Stimulated activated CD4-positive, alpha-beta T cell treated with anti-CD3 and anti-CD28 coated beads, Interleukin-12 subunit alpha, Interleukin-12 subunit beta, amount 100 ng/mL, for 24 hours (primary cell): ENCODE measurements at places on chromosomes 6 and 20.

DNA sequence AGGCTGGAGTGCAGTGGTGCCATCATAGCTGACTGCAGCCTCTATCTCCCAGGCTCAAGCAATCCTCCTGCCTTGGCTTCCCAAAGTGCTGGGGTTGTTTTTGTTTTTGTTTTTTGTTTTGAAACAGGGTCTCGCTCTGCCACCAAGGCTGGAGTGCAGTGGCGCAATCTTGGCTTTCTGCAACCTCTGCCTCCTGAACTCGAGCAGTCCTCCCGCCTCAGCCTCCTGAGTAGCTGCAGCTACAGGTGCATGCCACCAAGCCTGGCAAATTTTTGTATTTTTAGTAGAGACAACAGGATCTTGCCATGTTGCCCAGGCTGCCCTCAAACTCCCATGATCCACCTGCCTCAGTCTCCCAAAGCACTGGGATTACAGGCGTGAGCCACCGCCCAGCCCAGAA lies 4.2 kb downstream of the C6orf132 start:
- DNase-seq: no peak

DNA sequence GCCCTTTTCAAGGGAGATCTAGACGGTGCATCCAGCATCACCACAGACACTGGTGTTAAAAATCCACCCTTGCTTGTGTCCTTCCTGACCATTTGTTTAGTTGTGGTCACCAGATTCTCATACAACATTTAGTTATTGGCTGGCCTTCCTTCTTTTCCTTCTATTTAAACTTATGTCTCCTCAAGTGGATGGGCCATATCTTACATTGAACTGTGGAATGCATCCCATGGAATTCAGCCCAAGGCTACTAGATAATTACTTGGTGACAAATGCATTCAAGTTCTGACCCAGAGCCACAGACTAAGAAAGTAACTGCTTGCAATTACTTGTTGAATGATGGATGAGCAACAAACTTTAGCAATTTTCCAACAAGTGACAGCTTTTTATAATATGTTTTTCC lies 198.9 kb upstream of the SSTR4 start:
- no peak for DNase-seq

GRCh38 chr20:38640521-38640920 lies 38.9 kb downstream of the ARHGAP40 start:
- DNase-seq: no peak

DNA sequence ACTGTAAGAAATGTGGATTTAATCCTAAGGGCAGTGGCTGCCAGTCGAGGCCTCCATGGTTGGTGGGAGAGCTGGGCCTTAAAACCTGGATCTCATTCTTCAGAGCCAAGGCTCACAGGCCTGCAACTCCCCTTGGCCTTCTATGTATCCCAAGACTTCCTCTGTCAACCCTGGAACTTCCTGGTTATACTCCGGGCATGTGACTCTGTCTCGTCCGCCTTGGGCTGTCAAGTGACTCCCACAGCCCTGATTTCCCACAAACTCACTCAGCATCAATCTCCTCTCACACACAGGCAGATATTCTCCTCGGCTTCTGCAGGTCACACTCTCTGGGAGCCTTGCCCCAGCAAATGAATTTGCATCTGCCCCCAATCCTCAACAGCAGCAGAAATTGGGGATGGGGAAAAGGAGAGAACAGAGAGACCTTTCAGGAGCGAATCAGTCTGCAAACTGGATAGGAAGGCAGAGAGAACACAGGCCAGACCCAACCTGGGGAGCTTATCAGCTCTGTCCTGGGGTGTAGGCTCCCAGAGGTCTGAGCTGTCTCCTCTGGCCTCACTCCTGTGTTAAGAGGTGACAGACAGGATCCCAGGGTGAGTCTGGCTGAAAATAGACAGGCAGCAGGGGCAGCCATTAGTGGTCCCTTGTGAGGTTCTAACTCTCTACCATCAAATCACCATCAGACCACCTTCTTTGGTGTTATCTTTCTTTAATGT lies 30.4 kb upstream of the PREX1 start:
- DNase-seq: no peak

DNA sequence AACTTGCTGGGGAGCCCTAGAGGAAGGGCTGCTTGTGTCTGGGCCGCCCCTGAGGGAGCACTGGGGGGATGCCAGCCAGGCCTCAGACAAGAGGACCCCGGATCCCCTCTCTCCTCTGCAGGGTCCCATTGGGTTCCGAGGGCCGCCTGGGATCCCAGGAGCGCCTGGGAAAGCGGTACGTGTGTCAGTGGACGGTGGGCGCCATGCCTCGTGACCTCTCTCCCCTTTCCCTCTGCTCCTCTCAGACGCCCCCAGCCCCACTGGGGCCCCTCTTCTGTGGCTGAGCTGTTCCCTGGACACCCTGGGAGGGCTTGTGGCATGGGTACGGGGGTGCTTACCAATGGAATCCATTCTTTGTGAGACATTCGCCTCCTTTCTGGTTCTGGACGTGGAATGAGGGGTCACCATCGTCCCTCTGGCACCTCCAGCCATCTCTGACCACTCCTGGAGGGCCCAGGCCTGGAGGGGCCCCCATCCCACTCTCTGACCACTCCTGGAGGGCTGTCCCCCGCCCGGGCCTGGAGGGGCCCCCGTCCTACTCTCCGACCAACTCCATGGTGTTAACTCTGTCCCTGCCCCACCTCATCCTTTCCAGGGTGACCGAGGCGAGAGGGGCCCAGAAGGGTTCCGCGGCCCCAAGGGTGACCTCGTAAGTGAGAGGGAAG lies 9.9 kb downstream of the COL9A3 start:
- DNase-seq: no peak

DNA sequence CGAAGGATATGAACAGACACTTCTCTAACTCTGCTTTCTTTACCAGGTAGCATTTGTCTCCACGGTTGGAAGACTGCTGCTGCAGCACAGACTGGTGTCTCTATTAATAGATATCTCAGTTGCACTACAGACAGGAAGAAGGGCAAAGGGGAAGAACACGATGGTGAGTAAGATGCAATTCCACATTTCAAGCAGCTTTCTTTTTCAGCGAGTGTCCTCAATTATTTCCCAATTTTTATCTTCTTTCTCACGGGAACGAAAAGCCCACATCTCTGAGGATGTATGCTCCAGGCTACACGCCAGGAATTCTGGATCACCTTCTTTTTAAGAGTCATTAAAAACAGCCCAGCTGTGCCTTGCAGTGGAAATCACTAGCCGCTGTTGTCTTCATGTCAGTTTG lies 311.6 kb upstream of the ECI2 start:
- no peak for DNase-seq

DNA sequence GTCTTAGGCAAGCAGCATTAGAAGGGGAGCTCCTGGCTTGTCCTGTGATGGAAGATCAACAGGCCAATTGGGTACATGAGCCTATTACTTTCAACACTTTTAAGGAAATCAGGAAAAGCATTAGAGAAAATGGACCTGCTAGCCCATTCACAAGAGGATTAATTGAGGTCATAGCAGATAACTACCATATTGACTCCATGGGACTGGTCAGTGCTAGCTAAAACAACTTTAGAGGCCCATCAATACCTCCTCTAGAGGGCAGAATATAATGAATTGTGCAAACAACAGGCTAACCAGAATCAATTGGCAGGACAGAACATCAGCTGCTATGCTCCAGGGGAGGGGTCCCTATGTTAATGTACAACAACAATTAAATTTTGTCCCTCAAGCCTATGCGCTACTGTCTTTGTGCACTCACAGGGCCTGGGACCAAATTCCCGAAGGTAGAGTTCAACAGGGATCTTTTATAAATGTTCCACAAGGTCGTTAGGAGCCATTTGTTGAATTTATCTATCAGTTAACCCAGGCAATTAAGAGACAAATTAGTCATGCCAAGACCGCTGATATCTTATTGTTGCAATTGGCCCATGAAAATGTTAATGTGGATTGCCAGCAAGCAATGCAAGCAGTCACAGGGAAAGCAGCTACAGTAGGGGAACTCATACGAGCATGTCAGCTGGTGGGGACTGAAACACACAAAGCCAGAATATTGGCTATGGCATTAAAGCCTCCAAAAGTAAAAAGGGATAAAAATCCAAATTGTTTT lies 106.6 kb upstream of the BTN3A2 start:
- no peak for DNase-seq

DNA sequence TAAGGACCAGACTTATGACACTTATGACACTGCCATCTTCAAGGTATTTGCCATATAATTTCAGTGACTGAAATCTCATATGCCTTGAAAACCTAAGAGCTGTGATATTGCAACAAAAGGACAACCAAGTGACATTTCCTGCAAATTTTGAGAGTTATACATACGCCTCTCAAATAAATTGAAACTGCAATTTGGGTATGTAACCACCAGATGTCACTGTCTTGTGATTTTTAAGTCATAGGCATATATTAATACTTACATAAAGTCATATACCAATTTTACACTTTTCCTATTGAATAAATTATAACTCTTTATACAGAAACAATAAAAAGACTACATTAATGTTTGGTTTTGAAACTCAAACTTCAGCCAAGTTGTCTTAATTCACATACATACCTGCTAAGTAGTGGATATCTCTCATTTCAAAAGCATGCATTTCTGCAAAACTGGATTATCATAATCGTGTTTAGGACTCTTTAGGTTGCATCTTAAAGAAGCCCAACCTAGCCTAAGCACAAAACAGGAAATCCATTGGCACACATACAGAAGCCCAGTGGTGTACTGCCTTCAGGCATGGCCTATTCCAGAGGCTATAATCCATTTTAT lies 180.2 kb downstream of the PACRG start:
- DNase-seq: no peak

- no peak for DNase-seq
These were observed 126.4 kb upstream of the VGLL2 start for GRCh38 chr6:117138920-117139319.

GRCh38 chr6:112113431-112113830 lies 26.0 kb downstream of the FAM229B start:
- no peak for DNase-seq

GRCh38 chr6:50264995-50265571 lies 215.4 kb upstream of the DEFB112 start:
- DNase-seq: no peak

GRCh38 chr6:142879076-142879475 lies 65.9 kb downstream of the HIVEP2 start:
- no peak for DNase-seq

- DNase-seq: no peak
These were observed 106.5 kb downstream of the LY86 start for GRCh38 chr6:6694825-6695624.

- no peak for DNase-seq
These were observed 93.5 kb downstream of the SPTLC3 start for GRCh38 chr20:13102237-13102636.

- no peak for DNase-seq
These were observed 1.4 kb upstream of the ENPP3 start for GRCh38 chr6:131635384-131636340.

- DNase-seq: no peak
These were observed 315.5 kb upstream of the ARID1B start for GRCh38 chr6:156461647-156462046.

DNA sequence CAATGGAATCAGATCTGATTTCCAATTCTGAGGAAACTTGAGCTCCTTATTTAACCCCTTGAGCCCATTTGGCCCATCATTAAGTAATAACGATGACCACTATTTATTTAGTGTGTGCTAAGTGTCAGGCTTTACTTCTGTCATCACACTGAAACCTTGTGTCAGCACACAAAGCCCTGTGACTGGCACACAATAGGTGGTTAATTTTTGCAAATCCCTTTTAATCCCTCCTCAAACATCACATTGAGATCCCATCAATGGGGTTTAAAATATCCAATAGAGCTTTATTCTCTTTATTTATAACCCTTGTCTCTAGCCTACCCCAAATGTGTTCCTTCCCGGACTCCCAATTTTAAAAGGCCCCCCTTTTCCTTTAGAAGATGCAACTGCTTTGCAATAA lies 656.8 kb upstream of the CHD6 start:
- no peak for DNase-seq

GRCh38 chr6:2793534-2794151 lies 28.4 kb downstream of the WRNIP1 start:
- DNase-seq: no peak

DNA sequence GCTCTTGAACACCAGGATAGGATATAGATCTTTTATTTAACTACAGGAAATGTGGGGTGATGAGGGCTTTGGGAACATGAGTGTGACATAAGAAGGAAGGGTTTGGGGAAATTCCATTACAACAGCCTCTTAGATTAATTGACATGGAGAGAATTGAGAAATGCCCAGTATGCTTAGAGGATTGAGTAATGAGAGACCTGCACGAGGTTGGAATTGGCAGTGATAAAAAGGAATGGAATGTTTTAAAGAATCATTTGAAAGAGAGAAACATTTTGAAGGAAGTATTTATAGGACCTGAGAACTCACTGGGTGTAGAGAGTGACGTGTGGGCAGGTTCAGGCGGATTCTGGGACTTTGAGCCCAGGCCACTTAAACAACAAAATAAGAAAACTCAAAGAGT lies 227.0 kb downstream of the BMP2 start:
- no peak for DNase-seq

GRCh38 chr20:63225082-63225454 lies 9.1 kb upstream of the YTHDF1 start:
- DNase-seq: no peak

DNA sequence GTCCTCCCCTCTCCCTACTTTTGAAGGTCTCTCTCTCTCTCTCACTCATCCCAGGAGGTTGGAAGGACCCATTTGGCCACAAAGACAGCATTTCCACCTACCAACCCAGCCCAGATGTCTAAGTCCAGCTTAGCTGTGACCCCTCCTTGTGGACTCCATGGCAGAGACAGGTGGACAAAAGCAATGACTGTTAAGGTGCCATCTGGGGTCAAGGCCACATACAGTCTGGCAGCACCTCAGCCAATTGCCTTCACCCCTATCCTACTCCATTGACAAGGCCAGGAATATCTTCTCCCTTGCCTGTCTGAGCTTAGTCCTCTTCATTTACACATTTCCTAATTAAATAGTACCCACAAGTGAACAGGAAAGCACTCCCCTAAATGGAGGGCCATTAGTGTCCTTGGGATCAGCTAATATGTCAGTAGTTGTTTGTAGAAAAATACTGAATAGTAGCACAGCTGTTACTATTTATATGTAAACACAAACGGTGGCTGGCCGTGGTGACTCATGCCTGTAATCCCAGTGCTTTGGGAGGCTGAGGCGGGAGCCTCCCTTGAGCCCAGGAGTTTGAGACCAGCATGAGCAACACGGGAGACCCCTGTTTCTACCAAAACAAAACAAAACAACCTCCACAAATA lies 28.8 kb downstream of the GCM1 start:
- no peak for DNase-seq
